HCT116 (cell line): ENCODE measurements at places on chromosomes 5 and 9. TPM values are rescaled to one million over a fixed set of nuclear protein-coding genes. Genes with fewer than 3 reads are reported as not detected.

The DOCK2 gene
- 0.89 TPM for total RNA-seq

The NKD2 gene
- total RNA-seq = 20.4 TPM

The DRD1 gene
- 0.54 TPM for total RNA-seq

The GRIA1 gene
- not detected for total RNA-seq

The MSMP gene
- total RNA-seq = 1.2 TPM

The RAI14 gene
- total RNA-seq = 47.9 TPM

The SAPCD2 gene
- total RNA-seq = 71.7 TPM

The CKMT2 gene
- not detected for total RNA-seq
